ENCODE measurements at places on chromosomes 11 and 22.

DNA sequence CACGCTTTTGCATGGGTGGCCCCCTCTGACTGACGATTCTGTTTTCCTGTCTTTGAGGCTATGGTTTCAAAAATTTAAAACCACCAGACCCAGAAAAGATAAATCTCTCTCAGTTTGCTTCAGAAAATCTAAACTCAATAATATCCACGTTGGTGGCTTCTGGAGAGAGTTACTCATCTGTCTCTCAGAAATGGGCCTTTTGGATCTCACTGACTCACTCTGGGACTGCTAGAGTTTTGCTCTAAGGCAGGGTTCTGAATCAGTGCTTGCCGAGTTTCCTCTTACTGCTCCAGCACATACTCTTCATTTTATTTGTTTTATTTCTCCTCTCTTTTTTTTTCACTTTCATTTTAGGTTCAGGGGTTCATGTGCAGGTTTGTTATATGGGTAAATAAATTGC is 305.7 kb downstream of the BLID start:
- no peak for DNase-seq

DNA sequence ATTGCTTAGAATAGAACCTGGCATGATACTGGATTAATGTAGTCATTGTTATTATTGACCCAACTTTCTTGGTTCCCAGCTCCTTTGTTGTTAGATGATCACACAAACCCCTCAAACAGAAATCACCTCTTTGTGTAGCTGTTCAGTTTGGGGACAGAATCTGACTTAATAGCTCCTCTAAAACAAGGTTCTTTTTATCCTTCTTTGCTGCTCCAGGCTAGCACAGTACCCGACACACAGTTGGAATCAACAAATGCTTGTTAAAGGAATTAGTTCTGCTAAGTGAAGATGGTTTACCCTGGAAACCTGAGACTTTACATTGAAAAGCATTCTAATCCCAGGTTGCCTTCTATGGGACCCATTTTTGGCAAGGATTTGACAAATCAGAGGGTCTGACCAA is 43.9 kb downstream of the GAB2 start:
- DNase-seq = no peak

GRCh38 chr11:38006466-38006865 is 1408.4 kb upstream of the RAG2 start:
- no peak for DNase-seq

GRCh38 chr11:33892906-33893594 is 1.2 kb upstream of the LMO2 start:
- DNase-seq = no peak

DNA sequence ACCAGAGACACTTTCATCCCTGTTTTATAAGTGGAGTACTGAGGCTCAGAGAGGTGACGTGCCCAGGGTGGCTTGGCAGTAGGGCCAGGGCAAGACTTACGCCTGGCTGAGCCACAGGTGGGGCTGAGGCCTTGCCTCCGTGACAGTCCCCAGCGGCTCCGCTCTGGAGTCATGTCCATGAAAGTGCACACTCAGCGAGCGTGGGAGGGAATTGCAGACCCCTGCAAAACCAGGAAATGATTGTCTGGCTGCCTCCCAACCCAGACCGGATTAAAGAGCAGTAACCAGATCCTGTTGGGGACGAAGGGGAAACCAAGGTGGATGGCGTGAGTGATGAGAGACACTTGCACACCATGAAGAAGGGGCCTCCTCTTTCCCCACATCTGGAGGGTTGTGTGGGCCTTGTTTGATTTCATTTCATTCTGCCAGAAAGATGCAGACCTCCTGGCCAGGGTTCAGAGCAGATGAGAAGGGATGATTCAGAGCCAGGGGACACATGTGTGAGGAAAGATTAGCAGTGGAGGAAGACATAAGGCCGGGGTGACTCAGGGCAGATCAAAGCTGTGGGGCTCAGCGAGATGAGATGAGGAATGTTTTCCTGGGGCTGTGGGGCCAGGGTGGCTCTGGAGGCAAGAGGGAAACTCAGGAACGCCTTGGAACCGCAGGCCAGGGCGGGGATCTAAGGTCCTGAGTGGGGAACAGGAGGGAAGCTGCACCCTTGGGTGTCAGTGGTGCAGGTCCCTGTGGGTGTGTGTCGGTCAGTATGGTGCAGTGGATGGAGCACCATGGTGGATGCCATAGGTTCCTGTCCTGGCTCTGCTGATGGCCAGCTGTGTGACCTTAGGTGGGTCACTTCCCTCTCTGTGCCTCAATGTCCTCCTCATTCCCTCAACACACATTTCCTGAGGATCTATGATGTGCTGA is 29.9 kb upstream of the LRRC32 start:
- no peak for DNase-seq

DNA sequence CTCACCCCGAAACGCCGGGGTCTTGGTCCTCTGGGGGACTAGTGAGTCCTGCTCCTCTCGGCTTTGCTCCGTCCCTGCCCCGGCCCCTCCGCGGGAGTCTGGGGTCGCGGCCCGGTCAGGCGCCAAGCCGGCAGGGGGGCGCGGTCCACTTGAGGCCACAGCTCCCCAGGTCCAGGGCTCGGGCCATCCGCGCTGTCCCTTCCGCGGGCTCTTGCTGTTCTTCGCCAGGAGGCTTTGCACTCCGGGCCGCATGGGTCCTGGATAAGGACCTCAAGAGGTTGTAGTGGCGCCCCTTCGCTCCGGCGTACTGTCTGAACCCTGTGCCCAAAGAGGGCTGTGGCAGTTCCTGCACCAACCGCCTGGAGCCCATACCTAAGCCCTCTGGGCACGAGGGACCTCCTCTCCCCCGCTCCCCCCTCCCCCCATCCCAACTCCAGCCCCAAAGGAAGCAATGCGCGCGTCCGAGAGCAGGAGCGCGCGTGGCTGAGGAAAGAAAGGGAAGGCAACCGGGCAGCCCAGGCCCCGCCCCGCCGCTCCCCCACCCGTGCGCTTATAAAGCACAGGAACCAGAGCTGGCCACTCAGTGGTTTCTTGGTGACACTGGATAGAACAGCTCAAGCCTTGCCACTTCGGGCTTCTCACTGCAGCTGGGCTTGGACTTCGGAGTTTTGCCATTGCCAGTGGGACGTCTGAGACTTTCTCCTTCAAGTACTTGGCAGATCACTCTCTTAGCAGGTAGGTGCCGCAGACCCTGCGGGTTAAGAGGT is at the start of gene ADM:
ADM (plus strand) TSS at position 579 of the 767 bp plus-strand sequence. CDS start 628 bp downstream, outside the sequence.
- DNase-seq = peak; percentile 58

DNA sequence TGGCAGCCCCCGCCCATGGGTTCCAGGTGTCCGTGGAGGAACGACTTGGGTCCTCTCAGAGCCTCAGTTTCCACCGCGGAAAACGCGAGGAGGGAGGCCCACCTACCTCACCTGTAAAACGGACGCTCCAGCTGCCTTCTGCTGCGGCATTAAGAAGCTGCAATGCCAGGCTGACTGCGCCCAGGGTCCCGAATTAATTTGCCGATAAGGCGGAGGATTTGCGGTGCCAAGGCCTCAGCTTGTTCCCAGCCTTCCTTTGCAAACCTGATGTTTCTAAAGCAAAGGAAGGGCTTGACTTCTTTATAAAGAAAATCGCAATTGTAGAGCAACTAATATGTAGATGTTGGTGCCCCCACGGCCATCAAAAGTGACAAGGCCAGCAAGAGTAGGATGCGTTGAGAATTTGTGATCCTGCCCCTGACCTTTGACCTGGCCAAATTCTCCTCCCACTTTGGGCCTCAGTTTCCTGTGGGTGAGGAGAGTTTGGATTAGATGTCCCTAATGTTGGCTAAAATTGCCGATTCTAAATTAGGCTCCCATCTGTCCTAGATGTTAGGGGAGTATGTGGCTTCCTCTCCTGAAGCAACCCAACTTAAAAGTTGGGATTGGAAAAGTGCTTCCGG is 849 bp upstream of the TCF20 start:
- no peak for DNase-seq

GRCh38 chr22:22785316-22786065 is 102.1 kb upstream of the IGLL5 start:
- DNase-seq = no peak

DNA sequence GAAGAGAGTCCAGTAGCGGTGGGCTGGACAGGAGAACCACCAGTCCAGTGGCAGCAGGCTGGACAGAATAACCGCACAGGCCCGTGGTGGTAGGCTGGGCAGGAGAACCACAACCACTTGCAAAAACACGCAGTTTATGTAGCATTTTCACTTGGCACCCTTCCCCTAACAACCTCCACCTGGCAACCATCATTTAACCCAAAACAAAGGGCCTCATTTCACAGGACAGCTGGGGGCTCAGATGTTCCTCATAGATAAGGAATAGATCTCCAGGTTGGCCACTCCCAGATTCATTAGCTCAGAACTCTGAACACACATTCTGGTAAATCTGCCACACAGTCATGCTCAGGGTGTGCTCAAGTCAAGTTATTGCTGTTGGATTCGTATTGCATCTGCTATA is 41.2 kb downstream of the SYTL2 start:
- no peak for DNase-seq

- no peak for DNase-seq
These were observed 83.1 kb upstream of the FGF3 start for GRCh38 chr11:69902337-69902736.

DNA sequence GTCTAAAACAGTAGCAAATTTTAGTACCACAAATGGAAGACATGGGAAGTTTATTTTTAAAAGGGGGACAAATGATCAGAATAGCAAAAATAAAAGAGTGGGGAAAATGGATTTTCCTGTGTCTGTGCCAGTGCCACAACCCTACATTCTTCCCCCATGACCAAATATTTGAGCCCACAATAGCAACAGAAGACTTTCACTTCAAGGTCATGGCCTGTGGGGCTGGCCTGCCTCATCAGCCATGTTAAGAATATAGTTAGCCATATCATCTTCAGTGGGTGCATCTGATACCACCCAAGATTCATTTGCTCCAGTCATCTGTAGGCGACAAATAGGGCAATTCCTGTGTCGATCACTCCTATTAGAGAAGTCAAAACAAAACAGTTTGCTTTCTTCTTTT is 26.3 kb downstream of the RNF141 start:
- no peak for DNase-seq
